ENCODE measurements at places on chromosomes 1 and 21. TPM values are rescaled to one million over a fixed set of nuclear protein-coding genes. Genes with fewer than 3 reads are reported as not detected.

CAMK2N1 gene
- total RNA-seq = 1.5 TPM

SIPA1L2 gene
- total RNA-seq = 6.9 TPM

- peak; percentile 54 for DNase-seq
- H3K4me1 ChIP-seq = no peaks in the 10 kb centered on the region
- H3K27me3 ChIP-seq = peaks cover 19% of the 10 kb centered on the region
- no peak overlapping the region for H3K4me3 ChIP-seq
- H3K27ac ChIP-seq = no peak overlapping the region
Measured at GRCh38 chr1:11483581-11484320, 4.8 kb downstream of the DISP3 start.

AGBL4 gene
- total RNA-seq = not detected

Data from osteoblast (primary cell).